Left ventricle myocardium inferior (tissue), 1 donor: ENCODE measurements at places on chromosomes 11 and 22. TPM values are rescaled to one million over a fixed set of nuclear protein-coding genes. Genes with fewer than 3 reads are reported as not detected.

The OR2AG2 gene
- not detected for total RNA-seq

The POLA2 gene
- total RNA-seq, result 3.8 TPM

The RASSF10 gene
- 0.25 TPM for total RNA-seq

The OR8G5 gene
- not detected for total RNA-seq

The VPREB1 gene
- total RNA-seq, result not detected

The AIFM3 gene
- total RNA-seq, result 0.47 TPM

The PDGFB gene
- total RNA-seq, result 17.2 TPM

The TST gene
- 39.8 TPM for total RNA-seq

The HEPN1 gene
- total RNA-seq, result not detected

The C11orf97 gene
- not detected for total RNA-seq

The SEPTIN3 gene
- total RNA-seq, result not detected
